ENCODE measurements at places on chromosomes 12 and 14.

GRCh38 chr12:66799551-66799950 lies 120.7 kb upstream of the GRIP1 start:
- DNase-seq: no peak

DNA sequence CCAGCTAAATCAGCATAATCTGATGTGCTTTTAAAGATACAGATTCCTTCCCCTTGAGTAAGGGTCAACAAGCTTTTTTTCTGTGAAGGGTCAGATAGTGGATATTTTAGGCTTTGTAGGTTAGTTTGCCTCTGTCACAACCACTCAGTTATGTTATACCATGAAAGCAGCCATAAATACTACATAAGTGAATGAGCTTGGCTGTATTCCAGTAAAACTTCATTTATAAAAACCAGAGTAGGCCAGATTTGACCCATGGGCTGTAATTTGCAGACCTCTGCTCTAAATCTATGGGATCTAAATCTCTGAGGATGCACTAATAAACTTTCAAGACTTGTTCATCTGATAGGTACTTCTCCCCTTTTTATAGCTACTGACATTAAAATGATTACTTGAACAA lies 47.7 kb downstream of the LEMD3 start:
- no peak for DNase-seq

DNA sequence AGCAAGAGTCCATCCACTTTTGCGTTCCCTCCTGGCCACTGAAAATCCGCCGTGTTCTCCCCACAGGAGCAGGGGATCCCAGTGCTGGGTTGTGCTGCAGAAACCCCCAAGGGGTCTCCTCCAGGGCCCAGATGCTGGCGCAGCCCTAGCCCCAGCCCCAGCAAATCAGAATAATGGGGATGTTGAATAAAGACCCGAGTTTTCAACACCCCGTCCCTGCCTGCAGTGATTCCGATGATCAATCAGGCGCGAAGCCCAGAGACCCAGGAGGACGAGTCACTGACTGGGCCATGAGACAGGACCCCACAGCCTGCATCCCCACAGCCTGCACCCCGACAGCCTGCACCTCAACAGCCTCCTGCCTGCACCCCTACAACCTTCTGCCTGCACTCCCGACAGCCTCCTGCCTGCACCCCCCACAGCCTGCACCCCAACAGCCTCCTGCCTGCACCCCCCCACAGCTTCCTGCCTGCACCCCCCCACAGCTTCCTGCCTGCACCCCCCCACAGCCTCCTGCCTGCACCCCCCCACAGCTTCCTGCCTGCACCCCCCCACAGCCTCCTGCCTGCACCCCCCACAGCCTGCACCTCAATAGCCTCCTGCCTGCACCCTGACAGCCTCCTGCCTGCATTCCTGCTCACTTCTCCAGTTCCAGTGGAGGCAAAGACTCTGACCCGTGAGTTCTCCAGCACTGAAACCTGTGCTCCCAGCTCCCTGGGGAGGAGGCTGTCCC lies 37.2 kb downstream of the TNFAIP2 start:
- no peak for DNase-seq

DNA sequence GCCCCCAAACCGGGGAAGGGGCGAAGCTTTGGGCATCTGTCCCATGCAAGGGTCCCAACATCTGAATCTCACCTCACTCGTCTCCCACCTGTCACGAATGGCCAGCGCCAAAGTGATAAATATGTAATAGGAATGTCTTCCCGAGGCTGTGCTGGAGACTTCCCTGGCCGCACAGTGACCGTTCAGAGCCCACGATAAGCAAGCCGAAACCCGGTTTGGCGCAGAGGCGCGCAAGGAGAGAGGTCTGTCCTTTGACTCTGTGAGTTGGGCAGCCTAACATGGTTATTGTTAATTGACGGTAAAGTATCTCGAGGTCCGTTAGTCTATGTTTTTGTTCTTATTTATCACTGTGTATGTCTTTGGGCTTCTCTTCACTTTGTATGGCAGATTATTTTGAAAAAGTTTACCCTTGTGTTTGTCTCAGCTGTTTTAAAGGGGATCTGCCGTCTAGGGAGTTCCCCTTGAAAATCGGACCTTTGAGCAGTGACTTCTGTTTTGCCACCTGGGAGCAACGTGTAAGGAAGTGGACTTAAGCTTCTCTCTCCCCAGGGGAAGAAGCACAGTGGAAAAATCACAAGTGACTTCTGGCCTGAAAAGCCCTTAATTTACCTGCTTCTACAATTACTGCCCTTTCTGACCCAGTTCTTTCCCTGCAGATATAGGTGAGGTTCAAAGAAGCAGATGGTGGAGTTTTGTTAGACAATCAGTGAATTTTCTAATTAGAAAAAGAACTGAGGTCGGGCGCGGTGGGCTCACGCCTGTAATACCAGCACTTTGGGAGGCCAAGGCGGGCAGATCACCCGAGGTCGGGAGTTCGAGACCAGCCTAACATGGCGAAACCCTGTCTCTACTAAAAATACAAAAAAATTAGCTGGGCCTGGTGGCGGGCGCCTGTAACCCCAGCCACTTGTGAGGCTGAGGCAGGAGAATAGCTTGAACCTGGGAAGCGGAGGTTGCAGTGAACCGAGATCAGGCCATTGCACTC lies 1.1 kb upstream of the TM9SF1 start:
- peak; percentile 35 for DNase-seq

DNA sequence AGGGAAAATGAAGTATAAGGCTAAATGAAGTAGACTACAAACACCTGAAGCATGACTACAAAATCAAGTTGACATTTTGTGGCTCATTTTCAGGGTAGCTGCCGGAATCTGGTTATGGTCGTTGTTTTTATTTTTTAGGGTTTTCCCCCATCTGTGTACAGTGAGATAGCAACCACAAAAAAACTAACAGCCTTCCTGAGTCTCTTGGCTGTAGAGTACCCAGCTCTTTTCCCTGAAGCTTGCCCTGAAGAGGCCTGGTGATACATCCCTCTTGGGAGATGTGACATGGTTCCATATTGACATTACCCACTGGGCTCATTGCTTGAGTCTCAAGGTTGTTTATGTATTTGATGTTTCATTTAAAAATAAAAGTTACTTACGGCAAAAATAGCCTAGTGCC lies 424.0 kb downstream of the ZFP36L1 start:
- no peak for DNase-seq

- DNase-seq: no peak
These were observed 71.1 kb downstream of the RASSF3 start for GRCh38 chr12:64681200-64682052.

- no peak for DNase-seq
These were observed 306.3 kb downstream of the ATP23 start for GRCh38 chr12:58247633-58248032.

DNA sequence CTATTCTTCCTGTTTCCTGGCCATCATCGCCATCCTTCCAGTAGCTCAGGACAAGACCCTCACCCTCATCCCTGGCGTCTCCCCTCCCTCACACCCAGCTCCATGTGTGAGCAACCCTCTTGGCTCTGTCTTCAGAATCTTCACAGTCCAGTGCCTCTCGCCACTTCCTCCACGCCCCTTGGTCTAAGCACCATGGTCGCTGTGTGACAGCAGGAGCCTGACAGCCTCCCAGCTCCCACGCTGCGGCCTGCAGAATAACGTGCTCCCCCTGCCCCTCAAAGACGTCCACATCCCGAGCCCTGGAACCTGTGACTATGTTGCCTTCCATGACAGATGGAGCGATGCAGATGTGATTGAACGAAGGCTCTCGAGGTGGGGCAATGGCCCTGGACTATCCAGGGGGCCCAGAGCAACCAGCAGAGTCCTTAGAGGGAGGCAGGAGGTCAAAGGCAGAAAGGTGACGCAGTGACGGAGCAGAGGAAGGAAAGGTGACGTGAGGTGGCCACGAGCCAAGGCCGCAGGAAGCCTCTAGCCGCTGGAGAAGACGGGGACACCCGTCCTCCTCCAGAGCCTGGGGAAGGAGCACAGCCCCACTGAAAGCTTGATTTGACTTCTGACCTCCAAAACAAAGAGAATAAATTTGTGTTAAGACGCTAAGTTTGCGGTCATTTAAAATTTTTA lies 139.8 kb downstream of the CALM1 start:
- no peak for DNase-seq

DNA sequence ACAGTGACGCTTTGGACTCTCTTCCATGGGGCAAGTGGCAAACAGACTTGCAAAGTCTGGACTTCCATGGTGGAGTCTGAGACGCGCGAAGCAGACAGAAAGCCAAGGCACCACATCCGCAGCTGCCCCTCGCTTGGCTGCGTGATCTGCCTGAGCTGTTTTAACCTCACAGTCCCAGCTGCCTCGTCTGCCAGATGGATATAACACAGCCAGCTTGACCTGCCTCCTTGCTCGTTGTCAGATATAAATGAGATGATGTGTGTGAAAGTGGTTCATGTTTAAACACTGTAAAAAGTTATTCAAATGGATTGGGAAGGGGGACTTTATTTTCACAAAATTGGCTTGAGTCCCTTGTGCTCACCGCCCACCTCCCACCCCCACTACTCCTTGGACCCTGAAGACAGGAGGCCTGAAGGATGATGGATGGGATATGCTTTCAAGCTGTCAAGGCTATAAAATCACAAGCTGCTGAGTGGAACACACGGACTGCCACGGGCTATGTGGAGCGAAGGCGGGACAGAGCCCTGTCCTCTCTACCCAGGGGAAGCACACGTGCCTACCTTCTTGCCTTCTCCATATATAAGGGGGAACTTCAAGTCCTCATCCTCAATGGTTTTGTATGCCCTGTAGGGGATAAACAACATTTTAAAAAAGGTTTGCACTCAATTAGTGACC lies 226.9 kb downstream of the MON2 start:
- DNase-seq: peak; percentile 45

DNA sequence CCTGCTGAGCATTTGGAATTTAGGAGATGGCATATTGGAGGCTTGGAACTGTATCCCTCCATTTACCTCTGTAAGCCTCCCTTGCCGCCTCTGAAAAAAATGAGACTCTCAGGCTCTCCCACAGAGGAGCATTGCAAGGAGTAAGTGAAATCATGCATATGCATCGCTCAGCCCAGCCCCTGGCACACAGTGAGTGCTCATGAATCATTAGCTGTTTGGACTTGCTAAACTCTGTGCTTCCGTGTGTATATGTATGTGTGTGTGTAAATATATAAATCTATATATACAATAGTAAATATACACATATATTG lies 17.1 kb upstream of the TBX3 start:
- DNase-seq: peak; percentile 22

- peak; percentile 92 for DNase-seq
These were observed 31.0 kb downstream of the NINJ2 start for GRCh38 chr12:632102-632696.

GRCh38 chr14:102925646-102926045 lies 3.2 kb downstream of the AMN start:
- no peak for DNase-seq

DNA sequence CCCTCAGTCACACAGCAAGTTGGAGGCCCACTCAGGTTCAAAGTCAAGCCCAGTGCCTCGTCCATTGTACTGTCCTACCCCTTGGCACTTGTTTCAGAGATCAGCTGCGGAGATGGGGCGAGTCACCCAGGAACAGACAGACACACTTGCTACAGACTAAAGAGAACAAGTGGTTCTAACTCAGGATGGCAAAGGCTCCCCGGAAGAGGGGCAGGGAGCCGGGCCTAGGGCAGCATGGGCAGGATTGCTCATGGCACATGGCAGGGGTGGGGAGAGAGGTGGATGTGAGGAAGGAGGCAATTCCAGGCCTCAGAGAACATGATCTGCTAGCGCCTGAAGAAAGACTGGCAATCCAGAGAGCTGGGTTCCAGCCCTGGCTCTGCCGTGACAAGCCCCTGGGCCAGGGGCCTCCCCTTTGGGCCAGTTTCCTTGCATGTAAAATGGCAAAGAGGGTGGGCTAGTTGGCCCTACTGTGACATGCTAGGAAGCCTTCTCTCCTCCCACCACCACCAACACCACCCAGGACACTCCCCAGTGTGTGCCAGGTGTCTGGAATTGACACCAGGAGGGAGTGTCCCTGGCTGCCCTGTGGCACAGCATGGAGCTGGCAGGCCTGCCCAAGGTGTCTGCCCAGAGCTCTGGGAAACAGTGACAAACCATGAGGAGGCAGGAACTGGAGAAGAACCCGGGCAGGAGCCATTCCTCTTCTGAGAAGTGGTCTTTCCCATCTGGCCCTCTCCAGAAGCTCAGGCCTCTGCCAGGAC lies 24.0 kb upstream of the IRF2BPL start:
- DNase-seq: no peak

GRCh38 chr12:56220611-56221231 lies 1.0 kb downstream of the RNF41 start:
- peak; percentile 73 for DNase-seq

DNA sequence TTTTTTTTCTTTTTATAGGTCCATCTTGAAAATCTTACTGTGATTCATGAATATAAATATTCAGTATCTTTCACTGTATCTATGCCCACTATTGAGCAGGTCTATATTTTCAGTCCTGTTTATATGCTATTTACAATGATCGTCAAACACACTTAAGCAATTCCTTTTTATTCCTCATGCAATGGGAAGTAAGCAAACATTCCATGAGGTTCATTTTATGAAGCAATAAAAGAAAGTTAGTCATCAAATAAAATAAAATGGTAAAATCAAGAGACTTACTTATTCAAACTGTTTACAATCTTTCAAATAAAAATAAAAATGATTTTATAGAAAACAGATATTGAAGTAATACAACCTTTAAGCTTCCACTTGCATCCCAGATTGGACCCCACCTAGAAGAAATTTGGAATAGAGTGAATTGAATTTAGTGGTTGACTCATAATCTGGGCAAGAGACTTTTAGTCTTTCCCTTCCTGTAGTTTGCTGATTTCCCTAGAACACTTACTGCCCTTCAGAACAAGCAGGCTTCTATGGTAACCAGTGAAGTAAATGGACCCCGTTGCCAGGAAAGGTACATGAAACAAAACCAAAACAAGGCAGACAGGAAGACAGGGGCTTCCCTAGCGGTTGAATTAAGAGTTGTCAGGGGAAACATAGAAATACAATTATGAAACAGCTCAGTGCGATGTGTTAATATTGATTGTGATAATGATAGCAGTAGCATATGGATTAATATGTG lies 241.0 kb upstream of the ATP2B1 start:
- peak; percentile 87 for DNase-seq

DNA sequence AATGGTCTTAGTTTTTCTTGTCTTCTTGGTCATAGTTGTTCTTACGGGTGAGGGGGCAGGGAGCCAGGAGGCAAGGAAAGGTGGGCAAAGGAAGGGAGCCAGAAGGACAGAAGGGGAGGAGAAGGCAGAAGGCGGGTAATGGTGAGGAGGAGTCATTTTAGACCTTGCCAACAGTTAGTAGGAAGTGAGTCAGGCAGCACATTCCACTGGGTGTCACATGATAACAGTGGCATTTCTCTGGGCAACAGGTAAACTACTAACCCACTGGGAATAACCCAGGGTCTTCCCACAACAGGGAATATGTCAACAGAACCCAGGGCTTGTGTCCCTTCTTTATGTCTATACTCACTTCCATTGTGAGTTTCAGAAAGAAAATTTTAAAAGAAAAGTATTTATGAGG lies 127.6 kb downstream of the SLC8A3 start:
- DNase-seq: no peak

Data from cardiac fibroblast (primary cell).